AG09309 (cell line): ENCODE measurements at places on chromosomes 11 and 22.

GRCh38 chr11:117334896-117335295 is 7.2 kb downstream of the CEP164 start:
- no peak for DNase-seq

DNA sequence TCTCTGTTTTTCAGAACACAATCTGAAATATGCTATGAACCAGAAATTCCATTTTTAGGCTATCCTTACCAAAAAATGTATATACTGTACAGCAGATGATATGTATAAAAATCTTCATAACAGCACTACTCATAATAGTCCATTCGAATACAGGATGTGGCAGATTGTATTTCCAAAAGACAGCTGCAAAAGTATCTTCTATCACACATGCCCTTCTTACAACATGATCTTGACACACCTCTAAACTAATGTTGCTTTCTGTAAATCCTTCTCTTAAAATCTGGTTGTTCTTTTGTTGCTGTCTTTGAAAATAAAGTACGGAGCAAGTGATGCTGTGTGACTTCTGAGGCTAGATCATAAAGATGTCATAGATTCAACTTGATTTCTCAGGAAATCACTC is 409.9 kb upstream of the LUZP2 start:
- no peak for DNase-seq

DNA sequence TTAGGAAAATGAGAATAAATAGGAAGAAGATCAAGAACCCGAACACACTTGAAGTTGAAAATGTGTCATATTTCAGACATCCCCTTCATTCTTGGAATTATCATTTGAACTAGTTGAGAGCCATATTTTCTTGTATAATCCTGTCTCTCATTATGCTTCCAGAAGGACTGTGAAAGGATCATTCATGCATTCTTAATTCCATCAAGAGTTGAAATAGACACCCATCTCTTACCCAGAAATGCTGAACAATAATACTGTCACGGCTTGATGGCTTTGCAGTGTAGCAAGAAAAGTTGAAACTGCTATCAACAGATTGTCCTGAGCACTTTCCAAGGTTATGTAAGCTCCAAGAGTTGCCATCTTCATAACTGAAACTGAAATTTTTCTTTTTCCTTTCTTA is 79.7 kb downstream of the ARHGAP42 start:
- DNase-seq = no peak

- DNase-seq = no peak
Measured at GRCh38 chr11:33542921-33543320, 157.7 kb downstream of the C11orf91 start.

DNA sequence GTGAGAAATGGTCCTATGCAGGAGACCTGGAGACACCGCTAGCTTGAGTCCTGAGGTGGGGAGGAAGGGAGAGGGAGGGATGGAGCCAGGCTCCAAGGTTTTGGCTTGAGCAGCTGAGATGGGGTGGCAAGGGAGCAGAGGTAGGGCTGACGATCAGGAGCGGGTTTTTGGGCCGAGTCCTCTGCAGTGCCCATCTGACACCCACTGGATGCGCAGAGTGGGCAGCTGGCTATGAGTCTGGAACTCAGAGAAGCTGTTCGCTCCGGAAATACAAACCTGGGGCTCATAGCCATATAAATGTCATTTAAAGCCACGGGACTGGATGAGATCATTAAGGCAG is 453 bp upstream of the MAFF start:
- no peak for DNase-seq

DNA sequence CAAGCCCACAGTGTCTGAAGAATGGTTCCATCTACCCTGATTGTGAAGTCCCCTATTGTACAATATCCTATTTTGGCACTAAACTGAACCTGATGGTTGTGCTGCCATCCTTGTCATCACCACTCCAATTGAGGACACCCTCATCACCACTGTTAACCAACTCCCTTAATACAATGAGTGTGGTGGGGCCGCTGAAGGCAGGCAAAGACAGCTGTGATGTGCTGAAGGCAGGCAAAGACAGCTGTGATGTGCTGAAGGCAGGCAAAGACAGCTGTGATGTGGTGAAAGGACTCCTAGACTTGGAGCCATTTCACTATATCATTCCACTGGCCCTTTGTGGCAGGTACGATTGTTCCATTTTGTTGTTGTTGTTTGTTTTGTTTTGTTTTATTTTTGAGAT is 481.6 kb downstream of the SOX6 start:
- DNase-seq = no peak

GRCh38 chr22:28230671-28231070 is 311.6 kb upstream of the PITPNB start:
- no peak for DNase-seq

- DNase-seq = no peak
Measured at GRCh38 chr11:5937868-5938602, 4.0 kb upstream of the OR56A3 start.

- no peak for DNase-seq
Measured at GRCh38 chr11:86230179-86230804, 14.3 kb upstream of the EED start.

DNA sequence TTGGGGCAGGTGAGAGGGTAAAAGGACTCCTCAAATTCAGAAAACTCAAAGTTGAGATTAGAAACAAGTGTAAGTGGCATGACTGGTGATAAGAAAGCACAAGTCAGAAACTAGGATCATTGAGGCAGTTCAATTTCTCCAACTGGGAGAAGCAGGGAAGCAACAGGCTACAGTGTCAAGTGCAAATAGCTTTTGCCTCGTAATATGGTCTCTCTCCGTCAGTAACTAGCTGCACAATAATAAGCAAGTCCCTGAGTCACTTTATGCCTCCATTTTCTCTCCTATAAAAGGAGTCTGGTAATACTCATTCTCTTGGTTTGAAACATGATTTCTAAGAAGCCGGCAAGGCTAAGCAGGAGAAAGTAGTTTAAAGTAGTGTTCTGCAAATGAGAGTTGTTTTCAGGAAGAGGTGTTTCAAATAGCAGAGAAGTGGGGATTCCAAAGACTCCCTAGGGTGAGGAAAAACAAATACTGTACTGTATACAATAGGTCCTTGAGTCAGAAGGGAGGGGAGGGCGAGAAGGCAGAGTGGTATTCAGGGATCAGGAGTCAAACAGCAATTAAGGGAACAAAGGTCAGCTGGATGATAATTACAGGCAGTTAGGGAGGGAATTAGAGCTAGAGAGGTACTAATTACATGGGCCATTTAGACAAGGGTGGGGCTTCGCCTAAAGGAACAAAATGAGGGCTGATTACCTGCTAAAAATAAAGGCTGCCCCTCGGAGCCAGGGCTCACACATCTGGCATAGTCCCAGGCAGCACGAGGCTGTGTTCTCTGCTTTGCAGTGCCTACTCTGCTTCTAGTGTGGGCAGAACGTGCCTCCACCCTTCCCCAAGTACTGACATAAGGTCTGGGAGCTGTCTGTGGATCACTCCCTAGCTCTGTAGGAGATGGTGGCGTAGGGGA is 96.0 kb upstream of the BDNF start:
- no peak for DNase-seq

- no peak for DNase-seq
Measured at GRCh38 chr11:57279116-57279515, 42.1 kb upstream of the APLNR start.

GRCh38 chr11:128711136-128711535 is 17.3 kb downstream of the FLI1 start:
- DNase-seq = no peak

DNA sequence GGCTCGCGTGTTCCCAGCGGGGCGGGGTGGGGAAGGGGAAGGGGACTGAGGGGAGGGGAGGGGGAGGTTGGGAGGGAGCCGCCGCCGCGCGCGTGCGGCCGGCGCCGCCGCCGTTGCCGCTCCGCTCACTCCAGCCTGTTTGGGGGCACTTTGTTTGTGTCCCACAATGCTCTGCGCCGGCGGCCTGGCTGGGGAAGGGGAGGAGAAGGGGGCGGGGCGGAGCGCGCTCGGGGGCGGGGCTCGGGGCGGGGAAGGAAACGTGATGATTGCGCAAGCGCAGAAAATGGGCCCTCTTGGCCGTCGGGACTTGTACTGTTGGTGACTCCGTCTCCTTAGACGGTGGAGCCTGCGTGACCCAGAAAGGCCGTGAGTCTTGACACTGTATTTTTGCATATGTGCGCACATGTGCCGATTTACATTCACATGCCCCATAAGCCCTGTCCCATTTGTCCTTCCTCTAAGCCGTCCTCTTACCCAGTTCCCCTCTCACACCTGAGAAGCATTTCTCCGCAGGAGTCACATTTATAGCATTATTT is at the start of gene ZBTB44:
Gene ZBTB44 (minus strand): TSS at position 168 of the 536 bp plus-strand sequence. CDS start 53,044 bp downstream, outside the sequence.
- peak; percentile 37 for DNase-seq

GRCh38 chr11:93700830-93701229 is 39.3 kb downstream of the CEP295 start:
- DNase-seq = peak; percentile 10

DNA sequence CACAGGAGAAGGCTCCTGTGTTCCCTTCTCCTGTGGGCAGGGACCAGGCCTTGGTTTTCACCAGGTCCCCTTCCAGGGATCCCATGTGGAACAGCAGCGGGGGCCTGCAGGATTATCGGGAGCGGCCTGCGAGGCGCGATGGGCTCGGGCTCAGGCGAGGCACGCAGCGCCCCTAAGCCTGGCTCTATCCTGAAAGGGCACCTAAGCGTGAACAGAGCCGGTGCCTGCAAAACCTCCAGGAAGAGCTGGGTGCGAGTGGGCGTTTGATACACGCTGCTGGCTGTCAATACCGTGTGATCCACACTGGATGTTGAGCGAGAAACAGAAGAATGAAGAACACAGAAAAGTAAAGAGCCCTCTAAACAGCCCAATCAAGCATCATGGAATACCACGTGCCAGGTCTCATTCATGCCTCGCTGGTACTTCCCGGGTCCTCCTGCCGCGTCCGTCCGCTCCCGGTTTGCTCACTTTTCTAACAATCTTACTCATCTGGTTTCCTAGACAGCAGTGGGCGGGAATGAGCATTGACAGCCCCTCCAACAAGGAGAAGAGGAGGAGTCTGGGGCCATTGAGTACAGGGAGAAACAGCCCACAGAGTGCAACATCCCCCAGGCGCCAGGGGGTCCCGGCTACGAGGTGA is 12.5 kb downstream of the OSBPL5 start:
- no peak for DNase-seq

DNA sequence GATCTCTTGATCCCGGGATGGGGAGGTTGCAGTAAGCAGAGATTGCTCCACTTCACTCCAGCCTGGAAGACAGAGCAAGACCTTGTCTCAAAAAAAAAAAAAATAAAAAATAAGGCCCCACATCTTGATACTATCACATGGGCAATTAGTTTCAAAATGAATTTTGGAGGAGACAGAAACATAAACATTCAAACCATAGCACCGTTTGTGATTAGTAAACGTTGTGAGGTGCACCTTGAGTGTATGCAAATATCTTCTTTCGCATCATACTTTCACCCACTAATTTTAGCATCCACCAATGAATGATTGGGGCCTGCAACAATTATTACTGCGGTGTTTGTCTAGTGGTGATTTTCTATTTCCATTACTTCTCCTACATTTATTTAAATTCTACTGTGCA is 11.0 kb upstream of the SPDYC start:
- DNase-seq = no peak

- DNase-seq = no peak
Measured at GRCh38 chr11:13868710-13869397, 93.7 kb upstream of the SPON1 start.

GRCh38 chr22:46625113-46625842 is 5.1 kb downstream of the GRAMD4 start:
- no peak for DNase-seq

GRCh38 chr11:93804879-93805278 is 20.8 kb downstream of the MED17 start:
- no peak for DNase-seq

DNA sequence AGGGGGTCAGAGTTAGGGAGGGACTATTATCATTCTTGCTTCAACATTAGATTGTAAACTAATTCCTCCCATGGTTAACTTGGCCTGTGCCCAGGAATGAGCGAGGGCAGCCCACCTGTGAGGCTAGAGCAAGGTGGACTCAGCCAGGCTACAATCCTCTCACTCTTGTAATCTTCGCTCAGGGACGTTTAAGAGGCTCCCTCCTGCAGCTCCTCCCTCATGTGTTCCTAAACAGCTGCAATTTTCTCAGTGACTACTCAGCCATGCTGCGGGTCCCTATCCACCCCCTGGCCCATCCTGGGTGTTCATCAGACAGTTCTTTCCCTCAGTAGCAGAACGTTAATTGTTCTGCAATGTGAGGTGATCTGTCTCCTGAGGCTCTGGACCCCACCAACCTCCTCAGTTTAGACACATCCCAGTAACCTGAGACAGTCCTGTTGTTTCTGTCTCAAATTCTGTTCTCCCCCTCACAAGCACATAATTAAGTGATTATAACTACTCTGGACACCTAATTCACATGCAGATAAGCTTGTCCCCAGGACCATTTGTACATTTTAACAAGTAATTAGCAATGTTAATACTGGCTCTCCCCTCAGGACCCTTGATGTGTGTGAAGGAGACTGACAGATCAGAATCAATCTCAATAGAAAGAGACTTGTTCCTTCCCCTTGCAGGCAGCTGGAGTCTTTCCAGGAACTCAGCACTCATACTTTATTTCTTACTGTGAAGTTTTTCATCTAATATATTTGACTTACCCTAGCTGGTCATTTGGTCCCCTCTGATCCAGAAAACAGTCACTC is 337.2 kb upstream of the B3GAT1 start:
- DNase-seq = no peak

DNA sequence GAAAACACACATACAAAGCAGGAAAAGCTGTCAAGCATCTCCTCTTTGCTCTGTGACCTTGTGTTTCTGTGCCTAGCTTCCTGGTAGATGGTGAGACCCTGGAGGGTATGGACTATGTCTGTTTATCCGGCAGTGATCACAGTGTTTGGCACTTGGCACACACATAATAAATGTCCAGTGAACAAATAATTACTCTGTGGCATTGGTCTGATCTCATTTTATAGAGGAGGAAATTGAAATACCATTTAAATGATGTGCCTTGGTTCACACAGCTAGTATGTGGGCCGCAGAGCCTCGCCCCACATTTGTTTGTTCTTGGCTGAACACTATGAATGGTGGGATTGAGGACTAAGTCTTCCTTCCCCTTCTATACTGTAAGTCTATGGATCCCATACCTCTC is 104.7 kb upstream of the SPON1 start:
- no peak for DNase-seq

GRCh38 chr11:96474263-96474662 is 84.5 kb downstream of the JRKL start:
- DNase-seq = no peak

DNA sequence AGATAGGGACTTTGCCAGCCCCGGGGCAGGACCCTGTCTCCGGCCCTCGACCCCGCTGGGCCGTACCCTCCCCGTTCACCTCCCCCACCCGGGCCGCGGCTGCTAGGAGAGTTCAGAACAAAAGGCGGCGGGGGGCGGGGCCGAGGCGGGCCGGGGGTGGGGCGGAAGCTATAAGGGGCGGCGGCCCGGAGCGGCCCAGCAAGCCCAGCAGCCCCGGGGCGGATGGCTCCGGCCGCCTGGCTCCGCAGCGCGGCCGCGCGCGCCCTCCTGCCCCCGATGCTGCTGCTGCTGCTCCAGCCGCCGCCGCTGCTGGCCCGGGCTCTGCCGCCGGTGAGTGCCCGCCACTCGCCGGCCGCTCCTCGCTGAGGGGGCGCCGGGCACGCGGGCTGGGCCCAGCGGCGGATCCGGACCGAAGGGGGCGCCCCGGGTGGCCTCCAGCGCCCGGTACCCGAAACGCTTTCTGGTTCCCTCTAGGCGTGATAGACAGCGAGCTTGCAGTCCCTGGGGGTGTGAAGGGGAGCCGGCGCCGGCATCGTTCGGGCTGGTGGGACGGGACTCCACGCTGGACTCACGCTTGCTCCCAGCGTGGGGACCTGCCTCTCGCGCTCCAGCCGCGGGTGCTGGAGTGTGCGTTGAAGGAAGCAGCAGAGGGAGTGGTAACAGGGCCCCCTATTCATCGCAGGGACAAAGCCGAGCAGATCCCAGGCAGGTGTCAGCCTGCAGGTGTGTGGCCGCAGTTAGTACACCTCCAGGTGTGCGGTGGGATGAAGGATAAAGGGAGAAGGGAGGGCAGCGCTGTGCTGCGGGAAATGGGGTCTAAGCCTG is at the start of gene MMP11:
Gene MMP11 (plus strand): TSS at position 201 of the 825 bp plus-strand sequence. CDS start 22 bp downstream, at position 223.
- no peak for DNase-seq
